ENCODE measurements at places on chromosomes 2 and 18. TPM values are rescaled to one million over a fixed set of nuclear protein-coding genes. Genes with fewer than 3 reads are reported as not detected.

Gene ZNF804A
- 3.3 TPM for total RNA-seq

- DNase-seq: no peak
These were observed 741.5 kb upstream of the SLC39A10 start for GRCh38 chr2:194915485-194915884.

- DNase-seq: no peak
These were observed 607.1 kb downstream of the ADCYAP1 start for GRCh38 chr18:1511619-1512311.

GRCh38 chr2:227252831-227253230 is 72.2 kb upstream of the MFF start:
- no peak for DNase-seq

Gene GDF7
- total RNA-seq: under 0.01 TPM

DNA sequence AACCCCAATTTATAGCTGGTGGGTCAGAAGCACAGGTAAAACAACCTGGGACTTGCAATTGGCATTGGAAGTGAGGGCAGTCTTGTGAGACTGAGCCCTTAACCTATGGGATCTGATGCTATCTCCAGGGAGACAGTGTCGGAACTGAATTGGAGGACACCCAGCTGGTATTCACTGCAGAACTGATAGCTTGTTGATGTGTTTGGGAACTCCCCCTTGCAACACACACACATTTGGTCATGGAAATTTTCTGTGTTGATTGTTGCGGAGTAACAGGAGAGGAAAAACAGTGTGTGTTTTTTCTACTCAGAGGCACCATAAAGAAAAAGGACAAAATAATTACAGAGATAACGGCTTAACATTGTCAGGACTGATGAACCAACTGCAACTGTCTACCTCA is 16.1 kb downstream of the TPGS2 start:
- peak; percentile 28 for DNase-seq

Gene BUB1
- total RNA-seq: 45.8 TPM

Gene CFAP53
- total RNA-seq: under 0.01 TPM

GRCh38 chr2:74544634-74545033 is 9.1 kb downstream of the LOXL3 start:
- DNase-seq: no peak

Gene UGT1A4
- not detected for total RNA-seq

- DNase-seq: peak; percentile 98
These were observed 108.1 kb downstream of the ARHGEF33 start for GRCh38 chr2:38997781-38998180.

- peak; percentile 71 for DNase-seq
These were observed 99.4 kb upstream of the RND3 start for GRCh38 chr2:150586858-150587257.

DNA sequence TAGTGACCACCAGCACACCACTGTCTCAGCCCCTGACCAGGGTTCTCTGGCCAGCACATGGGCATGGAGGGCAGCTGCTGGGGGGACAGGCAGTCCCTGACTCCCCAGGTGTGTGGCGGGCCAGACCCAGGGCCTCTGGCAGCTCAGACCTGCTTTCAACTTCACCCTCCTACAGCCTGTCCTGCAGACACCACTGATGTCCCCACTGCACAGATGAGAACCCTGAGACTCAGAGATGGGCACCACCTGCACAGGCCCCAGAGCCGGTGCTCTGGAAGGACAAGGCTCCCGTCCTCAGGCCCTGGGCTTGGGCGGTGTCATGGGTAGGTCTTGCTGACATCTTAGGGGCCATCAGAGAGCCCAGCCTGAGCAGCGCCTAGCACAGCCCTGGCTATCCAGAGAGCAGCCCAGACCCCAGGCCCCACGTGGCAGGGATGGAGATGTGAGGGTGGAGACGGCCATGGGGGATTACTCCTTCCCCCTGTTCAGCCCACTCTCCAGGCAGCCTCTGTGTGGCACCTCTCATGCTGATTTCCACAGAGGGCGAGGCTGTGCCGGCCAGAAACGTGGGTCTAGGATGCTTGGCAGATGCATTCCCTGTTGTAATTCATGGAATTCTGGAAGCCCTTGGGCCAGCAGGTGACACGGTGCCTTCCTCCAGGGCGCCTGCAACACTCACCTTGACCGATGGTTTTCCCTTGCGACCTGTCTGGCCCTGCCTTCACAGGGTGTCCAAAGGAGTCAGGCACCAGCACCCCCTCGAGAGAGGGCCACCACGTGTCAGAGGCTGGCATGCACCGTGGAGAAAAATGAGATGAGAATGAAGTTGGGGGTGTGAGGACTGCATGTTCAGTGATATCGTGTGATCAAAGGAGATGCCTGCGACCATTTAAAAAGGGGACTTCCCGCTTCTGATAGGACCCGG is 61.2 kb upstream of the GLI2 start:
- DNase-seq: no peak

- peak; percentile 61 for DNase-seq
These were observed 186.6 kb downstream of the NRP2 start for GRCh38 chr2:205868773-205869333.

DNA sequence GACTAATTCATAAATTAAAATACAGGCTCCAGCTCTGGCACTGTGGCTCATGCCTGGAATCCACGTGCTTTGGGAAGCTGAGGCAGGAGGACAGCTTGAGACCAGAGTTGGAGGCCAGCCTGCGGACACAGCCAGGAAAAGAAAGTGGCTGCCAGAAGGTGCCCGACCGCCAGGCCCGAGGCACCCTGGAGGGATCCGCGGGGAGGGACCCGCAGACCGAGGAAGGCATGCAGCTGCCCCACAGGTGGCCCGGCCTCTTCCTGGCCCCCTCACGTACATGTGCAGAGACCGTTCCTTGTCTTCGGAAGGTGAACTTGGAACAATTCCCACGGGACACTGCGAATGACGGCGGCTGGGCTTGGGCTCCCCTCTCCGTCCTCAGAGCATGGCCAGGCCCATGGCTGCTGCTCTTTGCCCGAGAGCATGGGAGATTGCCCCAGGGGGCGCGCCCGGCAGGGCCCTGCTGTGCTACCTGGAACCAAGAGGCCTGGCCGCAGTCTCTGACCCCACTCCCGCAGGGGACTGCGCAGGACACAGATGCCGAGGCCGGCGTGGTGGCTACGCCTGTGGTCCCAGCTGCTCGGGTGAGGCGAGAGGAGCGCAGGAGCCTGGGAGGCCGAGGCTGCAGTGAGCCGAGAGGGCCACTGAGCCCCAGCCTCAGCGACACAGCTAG is 55.6 kb upstream of the IMP4 start:
- no peak for DNase-seq

Measured in IMR-90 (cell line).